ENCODE measurements at places on chromosomes 16 and 17.

DNA sequence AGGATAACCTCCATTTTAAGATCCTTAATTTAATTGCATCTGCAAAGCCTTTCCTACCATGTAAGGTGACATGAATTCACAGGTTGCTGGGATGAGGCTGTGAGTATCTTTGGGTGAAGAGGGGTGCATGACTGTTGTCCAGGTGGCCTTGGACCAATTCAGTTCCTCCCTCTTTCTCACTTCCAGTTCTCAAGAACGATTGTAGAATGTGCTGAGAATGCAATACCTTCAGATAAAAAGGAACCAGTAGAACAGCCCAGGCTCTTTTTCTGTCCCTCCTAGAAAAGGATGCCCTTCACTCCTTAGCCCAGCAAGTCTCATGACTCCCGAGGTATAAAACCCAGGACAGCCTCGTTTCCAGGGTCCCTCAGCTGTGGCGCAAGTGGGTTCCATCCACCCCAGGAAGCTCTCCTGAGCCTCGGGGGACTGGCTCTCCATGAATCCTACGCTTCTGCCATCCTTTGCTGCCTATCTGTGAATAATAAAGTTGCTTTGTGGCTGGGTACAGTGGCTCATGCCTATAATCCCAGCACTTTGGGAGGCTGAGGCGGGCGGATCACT lies 61.6 kb upstream of the FA2H start:
- no peak for DNase-seq

GRCh38 chr17:13240851-13241250 lies 223.0 kb upstream of the ELAC2 start:
- no peak for DNase-seq

DNA sequence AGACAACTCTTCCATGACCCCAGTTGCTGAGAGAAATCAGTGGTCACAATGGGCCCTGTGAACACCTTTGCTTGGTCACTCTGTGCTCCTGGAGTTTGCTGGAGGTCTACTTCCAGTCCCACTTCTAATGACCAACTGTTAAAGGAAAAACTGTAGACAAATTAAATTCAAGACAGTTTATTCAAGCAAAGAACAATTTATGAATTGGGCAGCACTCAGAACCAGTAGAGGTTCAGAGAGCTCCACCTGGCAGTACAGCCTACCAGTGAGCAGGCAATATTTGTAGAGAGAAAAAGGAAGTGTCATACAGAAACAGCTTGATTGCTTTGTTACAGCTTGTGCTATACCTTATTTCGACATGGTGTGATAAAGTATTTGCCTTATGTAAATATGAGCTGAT lies 116.5 kb downstream of the HS3ST3B1 start:
- DNase-seq, result no peak

- DNase-seq, result no peak
Observed at GRCh38 chr16:48503336-48503735, 106.6 kb downstream of the N4BP1 start.

- DNase-seq, result no peak
Observed at GRCh38 chr17:32288615-32289014, 23.0 kb downstream of the RHBDL3 start.

DNA sequence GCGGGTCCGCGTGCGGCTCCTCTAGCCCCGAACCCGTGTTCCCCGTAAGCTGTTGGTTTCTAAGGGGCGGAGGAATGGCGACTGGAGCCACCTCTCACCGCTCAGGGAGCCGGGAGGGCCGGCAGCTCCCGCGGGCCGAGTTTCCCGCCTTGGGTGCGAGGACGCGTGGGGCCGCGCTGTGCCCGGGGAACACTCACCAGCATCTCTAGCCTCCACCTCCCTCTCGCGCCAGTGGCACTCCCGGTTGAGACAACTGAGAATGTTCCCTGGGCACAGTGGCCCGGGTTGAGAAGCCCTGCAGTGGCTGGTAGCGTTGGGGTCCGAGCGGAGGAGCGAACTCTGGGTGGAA lies 560 bp downstream of the TELO2 start:
- no peak for DNase-seq

- no peak for DNase-seq
Observed at GRCh38 chr17:57669671-57670529, 75.2 kb downstream of the CCDC182 start.

DNA sequence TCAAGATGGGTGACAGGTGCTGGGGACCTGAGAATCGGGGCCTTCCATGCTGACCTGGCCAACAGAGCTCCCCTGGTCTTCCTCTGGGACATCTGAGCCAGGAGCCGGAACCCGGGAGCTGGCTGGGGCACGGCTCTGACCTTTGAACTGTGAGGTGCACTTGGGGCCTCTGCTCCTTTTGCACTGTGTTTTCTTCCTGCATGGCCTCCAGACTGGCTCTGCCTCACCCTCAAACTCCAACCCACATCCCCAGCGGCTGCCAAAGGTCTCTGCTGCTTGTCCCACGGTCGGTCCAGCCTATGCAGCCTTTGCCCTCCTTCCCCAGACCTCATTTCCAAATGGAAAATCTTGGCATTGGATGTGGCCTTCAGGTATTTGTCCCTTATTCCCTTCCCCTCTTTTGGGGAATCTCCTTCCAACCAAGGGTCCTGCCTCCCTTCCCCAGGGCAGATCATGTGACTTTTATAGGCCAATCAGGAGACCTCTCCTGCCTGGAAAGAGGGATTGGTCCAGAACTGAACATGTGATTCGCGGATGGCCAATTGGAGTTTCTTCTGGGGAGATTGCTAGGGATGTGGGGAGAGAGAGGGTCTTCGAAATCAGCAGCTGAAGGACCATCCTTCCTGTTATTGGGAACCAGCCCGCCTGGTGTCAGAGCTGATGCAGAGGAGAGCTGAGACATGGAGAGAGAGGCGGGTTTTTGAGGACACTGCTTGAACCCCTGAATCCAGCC lies 117.9 kb downstream of the CYLD start:
- no peak for DNase-seq

DNA sequence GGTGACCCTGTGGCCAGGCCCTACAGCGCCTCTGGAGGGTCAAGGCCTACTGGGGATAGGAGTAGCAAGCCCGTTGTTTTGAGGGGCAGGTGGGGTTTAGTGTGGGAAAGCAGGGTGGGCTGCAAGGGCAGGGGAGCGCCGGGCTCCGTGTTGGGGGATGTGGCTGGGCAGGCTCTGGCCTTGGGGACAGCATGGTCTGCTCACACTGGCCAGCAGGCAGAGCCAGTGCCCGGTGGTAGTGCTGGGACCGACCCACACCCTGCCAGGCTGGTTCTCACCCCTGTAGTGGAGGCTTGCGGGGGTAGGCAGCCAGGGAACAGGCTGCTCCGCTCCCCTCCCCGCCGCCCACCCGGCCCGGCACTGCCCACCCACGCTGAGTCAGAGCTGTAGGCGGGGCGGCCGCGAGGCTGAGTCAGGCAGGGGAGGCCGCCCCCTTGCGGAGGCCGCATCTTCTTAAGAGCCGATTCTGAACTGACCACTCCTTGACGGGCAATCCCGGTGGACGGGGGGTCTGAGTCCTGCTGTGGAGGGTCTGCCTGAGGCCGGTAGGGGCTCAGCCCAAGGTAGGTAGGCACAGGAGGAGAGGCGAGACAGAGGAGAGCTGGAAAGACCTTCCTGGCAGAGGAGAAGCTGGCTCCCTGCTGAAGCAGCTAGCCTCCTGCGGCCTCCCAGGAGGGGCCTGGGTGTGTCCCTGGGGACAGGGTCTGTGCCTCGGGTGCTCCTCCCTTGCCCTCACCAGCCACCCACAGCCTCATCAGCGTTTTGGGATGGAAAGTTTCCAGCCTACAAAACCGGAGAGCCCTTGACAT lies 62.4 kb downstream of the BAIAP2 start:
- peak; percentile 53 for DNase-seq

DNA sequence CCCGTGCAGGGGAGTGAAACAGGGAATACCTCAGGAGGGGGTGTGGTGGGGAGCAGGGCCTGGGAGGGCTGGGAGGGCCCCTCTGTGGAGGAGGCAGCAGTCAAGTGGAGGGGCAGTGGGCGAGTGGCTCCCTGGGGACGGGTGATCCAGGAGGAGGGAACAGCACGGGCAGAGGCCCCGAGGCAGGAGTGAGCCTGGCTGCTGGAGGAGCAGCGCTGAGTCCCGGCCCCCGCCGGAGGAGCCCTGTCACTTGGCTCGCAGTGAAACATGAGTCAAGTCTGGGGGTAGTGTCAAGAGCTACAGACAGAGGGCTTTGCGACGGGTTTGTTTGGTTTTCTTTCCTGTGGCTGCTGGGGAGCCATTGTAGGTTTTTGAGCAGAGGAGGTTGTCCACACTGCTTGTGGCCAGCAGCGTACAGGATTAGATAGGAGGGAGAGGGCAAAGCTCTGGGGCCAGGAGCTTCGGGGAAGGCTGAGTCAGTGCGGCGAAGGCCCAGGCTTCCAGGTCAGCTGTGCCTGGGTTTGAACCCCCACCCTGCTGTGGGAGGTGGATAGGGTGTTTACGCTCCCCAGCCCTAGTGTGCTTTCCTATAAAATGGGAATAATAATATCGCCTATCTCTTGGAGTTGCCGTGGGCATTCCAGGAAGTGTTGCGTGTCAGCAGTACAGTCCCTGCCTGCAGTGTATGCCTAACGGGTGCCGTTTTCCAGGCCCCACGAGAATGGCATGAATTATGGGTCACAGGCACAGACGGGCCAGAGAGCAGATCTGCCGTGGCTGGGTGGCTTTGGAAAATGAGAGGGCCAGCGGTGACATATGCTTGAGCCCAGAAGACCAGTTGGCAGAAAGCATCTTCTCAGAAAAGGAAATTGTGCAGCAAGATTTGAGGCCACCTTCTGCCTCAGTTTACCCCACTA lies 115.9 kb upstream of the CIBAR2 start:
- no peak for DNase-seq

GRCh38 chr17:29621751-29622194 lies 939 bp downstream of the CORO6 start:
- DNase-seq, result no peak

- no peak for DNase-seq
Observed at GRCh38 chr16:2960183-2961010, 3.7 kb upstream of the KREMEN2 start.

GRCh38 chr17:67359960-67360791 lies 6.2 kb downstream of the PSMD12 start:
- no peak for DNase-seq

- DNase-seq, result no peak
Observed at GRCh38 chr17:7408252-7408727, 645 bp downstream of the NLGN2 start.

DNA sequence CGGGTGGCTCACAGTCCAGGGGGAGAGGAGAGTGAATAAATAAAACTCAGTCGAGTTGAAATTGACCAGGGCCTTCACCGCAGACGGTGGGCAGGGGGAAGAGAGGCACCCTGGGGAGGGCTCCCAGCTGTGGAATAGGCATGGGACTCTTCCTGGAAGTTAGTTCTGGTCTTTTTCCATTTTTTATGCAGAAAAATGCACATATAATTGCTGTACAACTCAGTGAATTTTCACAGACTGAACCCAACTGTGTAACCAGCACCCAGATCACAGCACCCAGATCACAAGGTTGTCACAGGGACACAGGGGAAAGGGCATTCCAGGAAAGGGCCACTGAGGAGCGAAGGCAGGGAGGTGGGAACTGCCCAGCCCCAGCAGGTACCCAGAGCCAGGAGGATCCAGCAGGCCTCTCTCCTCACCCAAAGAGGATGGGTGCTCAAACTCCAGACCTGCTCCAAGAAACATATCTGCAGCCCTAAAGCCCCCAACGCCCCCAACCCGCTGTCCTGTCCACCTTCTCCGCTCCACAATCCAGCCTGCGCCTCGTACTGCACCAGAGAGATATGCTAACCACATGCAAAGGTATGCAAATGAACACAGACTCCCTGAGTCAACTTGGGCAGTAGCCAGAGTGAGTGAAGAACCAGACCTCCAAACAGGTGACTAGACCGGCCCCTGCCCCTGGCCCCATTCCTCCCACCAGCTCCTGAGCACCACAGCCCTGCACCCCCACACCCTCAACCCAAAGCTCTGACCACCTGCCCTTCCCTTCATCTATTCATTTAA lies 29.1 kb upstream of the EIF1 start:
- no peak for DNase-seq

- no peak for DNase-seq
Observed at GRCh38 chr16:75260851-75261589, 9.6 kb upstream of the BCAR1 start.

DNA sequence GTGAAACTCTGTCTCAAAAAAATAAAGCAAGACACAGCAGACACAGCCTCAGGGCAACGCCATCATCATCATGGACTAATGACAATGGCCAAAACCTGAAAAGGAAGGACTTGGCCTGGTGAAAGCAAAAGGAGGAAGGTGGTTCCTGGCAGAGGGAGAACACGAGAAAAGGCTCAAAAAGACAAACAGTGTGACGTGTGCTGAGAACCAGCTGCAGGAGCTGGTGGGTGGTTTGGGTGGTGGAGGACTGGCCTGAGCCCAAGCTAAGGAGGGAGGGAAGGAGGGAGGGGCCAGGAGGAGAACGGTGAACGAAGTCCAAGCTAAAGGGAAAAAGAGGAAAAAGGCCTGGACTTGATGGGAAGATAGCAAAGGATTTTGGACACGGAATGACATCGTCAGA lies 85.1 kb downstream of the SLC39A11 start:
- DNase-seq, result no peak

DNA sequence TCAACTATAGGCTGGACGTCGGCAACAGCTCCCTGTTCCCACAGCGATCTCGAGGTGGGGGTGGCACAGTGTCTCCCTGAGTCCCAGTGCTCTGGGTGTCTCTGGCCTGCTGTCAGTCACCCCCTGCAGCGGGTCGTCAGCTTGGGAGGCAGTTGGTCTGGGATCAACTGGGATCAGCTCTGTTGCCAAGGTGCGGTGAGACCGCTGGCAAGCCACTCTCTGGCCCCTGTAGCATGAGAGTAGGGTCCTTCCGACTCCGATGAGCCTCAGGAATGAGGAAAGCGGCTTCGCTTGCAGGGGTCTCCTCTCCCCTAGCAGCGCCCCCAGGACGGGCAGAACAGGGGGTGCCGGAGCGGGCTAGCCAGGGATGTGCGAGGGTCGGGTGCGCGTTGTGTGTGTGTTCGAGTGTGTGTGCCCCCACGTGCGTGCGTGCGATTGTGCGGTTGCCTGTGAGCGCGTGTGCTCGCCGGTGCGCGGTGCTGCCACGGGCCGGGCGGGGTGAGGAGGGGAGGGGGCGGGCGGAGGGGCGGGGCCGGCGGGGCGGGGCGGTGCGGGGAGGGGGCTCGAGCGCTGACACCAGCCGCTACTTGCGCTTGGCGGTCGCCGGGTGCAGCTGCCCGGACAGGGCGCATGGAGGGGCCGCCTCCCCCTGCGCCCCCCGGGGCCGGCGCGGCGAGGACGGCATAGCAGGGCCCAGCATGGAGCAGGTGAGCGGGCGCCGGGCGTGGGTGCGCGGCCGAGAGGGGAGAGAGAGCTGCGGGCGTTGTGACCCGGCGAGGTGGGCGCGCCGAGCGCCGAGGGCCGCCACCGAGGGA lies 9.4 kb upstream of the ARHGAP23 start:
- no peak for DNase-seq

GRCh38 chr17:7634384-7634783 lies 4.4 kb downstream of the SHBG start:
- no peak for DNase-seq

DNA sequence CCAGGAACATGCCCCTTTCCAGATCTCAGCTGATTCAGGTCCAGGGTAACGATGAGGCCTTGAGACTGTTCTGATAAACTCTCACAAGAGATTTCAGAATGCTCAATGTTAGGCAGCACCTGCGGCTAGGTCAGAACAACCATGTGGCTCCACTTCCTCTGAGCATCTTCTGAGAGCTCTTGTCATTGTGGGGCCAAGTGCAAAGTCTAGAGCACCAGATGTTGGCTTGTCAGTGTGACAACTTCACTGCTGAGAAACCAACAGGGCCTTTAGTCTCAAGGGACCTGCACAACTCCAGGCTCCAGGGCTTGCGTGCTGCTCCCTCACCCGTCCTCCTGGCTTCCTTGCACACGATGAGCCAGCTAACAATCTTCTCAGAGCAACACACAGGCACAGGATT lies 29.0 kb downstream of the FCSK start:
- DNase-seq, result no peak

All from activated gamma-delta T cell treated with anti-CD3 and anti-CD28 coated beads, Interleukin-2, amount 50 U/mL, for 16 hours (primary cell).